EL (cell line): ENCODE measurements at places on chromosomes 5 and 9.

- DNase-seq = peak; percentile 57
Measured at GRCh38 chr9:70639853-70640814, 225.7 kb upstream of the KLF9 start.

- peak; percentile 84 for DNase-seq
Measured at GRCh38 chr5:14144586-14145434, 1.7 kb downstream of the TRIO start.

DNA sequence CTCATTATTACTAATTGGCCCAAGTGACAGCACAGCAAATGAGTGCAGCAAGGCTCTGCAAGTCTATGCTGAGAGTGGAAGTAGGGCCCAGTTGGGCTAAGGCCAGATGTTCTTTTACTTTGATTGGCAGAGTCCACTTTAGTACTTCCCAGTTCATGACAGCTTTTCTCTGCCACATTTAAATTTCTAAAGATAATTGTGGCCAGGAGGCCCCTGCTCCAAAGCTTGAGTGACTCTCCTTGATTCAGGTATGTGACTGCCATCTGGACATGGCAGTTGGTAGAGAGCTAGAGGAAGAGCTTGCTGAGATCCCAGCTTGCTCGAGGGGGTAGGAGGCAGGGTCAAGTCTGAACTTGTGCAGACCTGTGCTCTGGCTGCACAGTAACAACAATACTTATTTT is 154.1 kb downstream of the CARTPT start:
- no peak for DNase-seq

DNA sequence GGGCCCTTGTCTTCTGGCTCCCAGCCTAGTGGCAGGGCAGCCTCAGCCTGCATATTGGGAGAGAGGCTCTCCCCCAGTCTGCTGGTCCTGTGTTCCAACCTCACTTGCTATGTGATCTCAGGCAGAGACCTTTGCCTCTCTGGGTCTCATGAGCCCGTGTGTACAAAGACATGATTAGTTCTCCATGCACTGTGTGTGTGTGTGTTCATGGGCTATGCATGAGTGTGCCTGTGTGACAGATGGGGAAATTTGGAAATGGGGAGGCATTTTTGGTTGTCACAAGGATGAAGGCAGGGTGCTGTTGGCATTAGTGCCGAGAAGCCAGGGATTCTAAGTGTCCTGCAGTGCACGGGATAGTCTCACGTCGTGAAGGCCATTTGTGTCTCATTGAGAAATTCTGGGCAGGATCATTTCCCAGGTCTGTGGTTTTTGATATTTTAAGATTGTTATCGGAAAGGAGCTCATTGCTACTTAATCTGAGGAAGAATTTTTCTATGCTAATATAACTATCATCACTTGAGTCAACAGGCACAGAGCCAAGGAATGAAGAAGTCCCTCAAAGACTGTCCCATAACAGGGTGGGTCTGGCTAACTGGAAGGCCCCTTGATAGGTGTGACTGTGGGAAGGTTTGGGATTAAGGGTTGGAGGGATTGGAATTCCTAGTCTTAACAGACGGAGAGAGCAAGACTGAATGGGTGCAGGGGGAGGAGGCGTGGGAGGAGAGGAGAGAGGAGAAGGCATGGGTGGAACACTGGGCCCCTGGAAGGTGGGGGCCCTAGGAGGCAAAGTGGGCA is 168.5 kb downstream of the RGS3 start:
- peak; percentile 66 for DNase-seq

DNA sequence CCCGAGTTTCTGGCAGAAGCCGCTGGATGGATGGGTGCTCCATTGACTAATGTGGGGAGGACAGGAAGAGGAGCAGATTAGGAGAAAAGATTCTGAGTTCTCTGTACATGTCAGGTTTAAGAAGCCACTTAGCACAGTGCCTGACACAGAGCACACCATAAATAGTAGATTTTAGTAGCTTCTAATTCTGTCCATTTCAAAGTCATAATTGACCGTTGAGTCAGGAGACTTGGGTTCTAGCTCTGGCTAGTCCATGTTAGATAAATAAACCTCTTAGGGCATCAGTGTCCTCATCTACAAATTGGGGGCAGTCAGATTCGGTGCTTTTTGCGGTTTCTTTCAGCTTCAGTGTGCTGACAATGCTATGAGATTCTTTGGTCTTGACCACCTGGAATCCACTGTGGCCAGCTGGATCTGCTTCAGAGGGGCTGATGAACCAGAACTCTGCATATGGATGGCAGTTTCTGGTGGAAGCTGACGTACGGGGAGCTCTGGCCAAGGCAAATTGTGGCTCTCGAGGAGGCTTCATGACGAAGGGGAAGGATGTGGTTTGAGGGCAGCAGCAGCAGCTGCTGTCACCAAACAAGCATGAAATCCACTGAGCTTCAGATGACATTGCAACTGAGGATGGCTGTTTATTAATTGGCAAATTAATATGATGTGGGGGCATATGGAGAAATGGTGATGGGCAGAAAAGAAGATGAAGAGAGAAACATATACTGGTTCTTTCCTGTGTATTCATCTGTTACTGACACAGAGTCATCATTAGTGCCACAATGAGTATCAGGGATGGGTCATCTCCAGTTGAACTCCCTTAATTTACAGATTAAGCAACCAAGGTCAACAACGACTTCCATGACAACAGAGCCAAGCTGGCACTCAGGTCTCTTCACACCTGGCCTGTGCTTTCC is 134.4 kb downstream of the AOPEP start:
- peak; percentile 91 for DNase-seq

DNA sequence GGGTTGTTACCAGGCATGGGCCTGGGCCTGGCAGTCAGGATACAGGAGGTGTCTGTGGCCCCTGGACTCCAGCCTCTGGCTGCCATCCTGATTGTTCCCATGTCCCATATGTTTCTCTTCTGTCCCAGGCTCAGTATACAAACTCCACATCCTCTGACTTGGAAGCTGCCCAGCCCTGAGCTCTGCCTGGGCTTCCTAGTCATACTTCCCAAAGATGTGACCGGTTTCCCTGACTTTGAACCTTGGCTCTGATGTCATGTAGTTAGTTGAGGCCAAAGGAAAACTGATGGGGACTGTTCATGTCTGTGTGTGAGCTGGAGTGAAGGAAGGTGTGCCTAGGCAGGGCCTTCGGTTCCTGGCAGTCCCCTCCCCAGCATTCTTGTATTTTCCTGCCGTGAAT is 50.4 kb downstream of the CYSTM1 start:
- no peak for DNase-seq

GRCh38 chr5:117435203-117435602 is 860.6 kb upstream of the SEMA6A start:
- no peak for DNase-seq

- no peak for DNase-seq
Measured at GRCh38 chr5:581266-581665, 30.9 kb upstream of the CEP72 start.
